ENCODE measurements at places on chromosomes 1 and 21. TPM values are rescaled to one million over a fixed set of nuclear protein-coding genes. Genes with fewer than 3 reads are reported as not detected.

DNA sequence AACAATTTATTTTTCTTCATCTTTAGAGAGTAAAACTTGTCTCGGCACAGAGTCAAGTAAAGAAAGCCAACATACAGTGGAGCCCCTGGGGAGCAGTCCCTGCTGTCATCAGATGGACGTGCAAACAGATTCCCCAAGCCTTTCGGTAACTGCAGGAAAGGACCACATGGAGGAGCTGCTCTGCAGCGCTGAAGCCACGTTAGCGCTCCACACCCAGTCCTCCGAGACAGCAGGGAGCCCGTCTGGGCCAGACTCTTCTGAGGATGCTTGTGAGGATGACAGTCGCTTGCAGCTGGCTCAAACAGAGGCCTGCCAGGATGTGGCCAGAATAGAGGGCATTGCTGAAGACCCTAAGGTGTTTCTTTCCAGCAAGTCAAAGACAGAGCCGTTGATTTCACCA is 77.1 kb upstream of the SCCPDH start:
- H3K4me1 ChIP-seq: no peaks in the 10 kb centered on the region
- H3K4me3 ChIP-seq: no peak overlapping the region
- H3K27ac ChIP-seq: no peak overlapping the region

DNA sequence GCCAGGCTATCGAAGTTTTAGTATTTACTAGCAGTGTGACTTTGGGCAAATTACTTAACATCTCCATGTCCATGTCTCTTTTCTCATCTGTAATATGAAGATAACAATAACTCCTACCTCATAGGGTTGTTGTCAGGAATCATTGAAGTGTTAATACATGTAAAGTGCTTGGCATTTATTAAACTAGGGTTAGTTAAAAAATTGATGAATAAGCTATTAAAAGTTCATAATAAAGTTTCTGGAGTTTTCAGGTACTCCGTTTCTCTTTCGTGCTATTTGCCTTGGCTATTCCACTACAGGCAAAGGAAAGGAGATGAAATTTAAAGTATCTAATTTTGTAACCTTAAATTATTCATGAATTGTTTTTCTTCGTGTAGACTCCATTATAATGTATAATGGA is 16.7 kb downstream of the LRRC8D start:
- H3K4me3 ChIP-seq: no peak overlapping the region
- no peak overlapping the region for H3K27ac ChIP-seq
- no peaks in the 10 kb centered on the region for H3K27me3 ChIP-seq
- H3K4me1 ChIP-seq: peaks cover 36% of the 10 kb centered on the region
- no peak for DNase-seq

GRCh38 chr1:151693057-151693651 is 23.4 kb downstream of the CELF3 start:
- no peak overlapping the region for H3K27ac ChIP-seq
- H3K4me3 ChIP-seq: no peak overlapping the region
- no peaks in the 10 kb centered on the region for H3K4me1 ChIP-seq
- H3K36me3 ChIP-seq: no peaks in the 10 kb centered on the region
- no peak for DNase-seq
- no peaks in the 10 kb centered on the region for H3K27me3 ChIP-seq

GRCh38 chr1:198879711-198880306 is 241.0 kb downstream of the PTPRC start:
- DNase-seq: no peak
- H3K4me1 ChIP-seq: no peaks in the 10 kb centered on the region
- no peaks in the 10 kb centered on the region for H3K36me3 ChIP-seq
- no peaks in the 10 kb centered on the region for H3K27me3 ChIP-seq
- no peak overlapping the region for H3K4me3 ChIP-seq

- no peak overlapping the region for H3K4me3 ChIP-seq
- H3K27me3 ChIP-seq: no peaks in the 10 kb centered on the region
- H3K27ac ChIP-seq: no peak overlapping the region
- no peak for DNase-seq
- H3K36me3 ChIP-seq: no peaks in the 10 kb centered on the region
Measured at GRCh38 chr1:50425376-50426107, 2.3 kb upstream of the DMRTA2 start.

GRCh38 chr1:112296908-112297307 is 99.1 kb upstream of the CTTNBP2NL start:
- H3K27me3 ChIP-seq: no peaks in the 10 kb centered on the region
- no peak for DNase-seq
- H3K27ac ChIP-seq: no peak overlapping the region
- no peaks in the 10 kb centered on the region for H3K4me1 ChIP-seq
- H3K4me3 ChIP-seq: no peak overlapping the region
- no peaks in the 10 kb centered on the region for H3K36me3 ChIP-seq

- DNase-seq: no peak
- H3K4me1 ChIP-seq: no peaks in the 10 kb centered on the region
- H3K27ac ChIP-seq: no peak overlapping the region
- no peak overlapping the region for H3K4me3 ChIP-seq
- H3K36me3 ChIP-seq: no peaks in the 10 kb centered on the region
Measured at GRCh38 chr1:246198115-246198816, 308.8 kb downstream of the SMYD3 start.

DNA sequence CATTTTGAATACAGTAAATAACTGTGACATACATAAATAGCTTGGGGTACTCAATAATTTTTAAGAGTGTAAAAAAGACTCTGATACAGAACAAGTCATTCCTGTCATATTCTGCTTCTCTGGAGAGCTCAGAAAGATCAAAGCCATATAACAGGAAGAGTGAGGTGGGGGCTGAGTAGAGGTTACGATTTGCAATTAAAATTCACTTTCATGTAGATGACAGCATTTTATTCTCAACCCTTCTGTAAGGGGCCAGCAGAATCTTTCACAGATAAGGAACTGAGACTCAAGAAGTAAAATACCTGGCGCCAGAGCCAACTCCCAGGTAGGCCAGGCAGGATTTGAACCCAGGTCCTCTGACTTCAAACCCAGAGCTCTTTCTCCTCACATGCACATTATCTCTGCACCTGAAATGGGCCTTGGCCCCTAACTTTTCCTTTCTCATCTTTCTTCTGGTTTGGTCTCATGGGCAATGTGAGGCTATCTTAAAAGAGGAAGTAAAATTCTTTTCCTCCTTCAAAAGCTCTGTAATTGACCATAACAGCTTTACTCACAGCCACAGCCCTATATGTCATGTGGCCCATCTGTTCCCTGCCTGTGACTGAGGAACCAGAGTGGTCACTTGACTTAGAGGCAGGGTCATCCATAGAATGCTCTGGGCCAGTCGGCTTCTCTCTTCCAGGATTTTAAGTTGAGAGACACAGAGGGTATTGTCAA is 80.9 kb upstream of the SYT6 start:
- DNase-seq: no peak
- no peaks in the 10 kb centered on the region for H3K27me3 ChIP-seq
- no peaks in the 10 kb centered on the region for H3K4me1 ChIP-seq
- H3K27ac ChIP-seq: no peak overlapping the region
- no peaks in the 10 kb centered on the region for H3K36me3 ChIP-seq
- H3K4me3 ChIP-seq: no peak overlapping the region

- no peak for DNase-seq
- H3K27ac ChIP-seq: no peak overlapping the region
- H3K4me3 ChIP-seq: no peak overlapping the region
Measured at GRCh38 chr1:87757676-87758075, 429.0 kb downstream of the LMO4 start.

- H3K27ac ChIP-seq: no peak overlapping the region
- H3K27me3 ChIP-seq: no peaks in the 10 kb centered on the region
- DNase-seq: no peak
- H3K36me3 ChIP-seq: no peaks in the 10 kb centered on the region
- H3K4me1 ChIP-seq: no peaks in the 10 kb centered on the region
- H3K4me3 ChIP-seq: no peak overlapping the region
Measured at GRCh38 chr1:63634471-63634870, 41.3 kb downstream of the PGM1 start.

DNA sequence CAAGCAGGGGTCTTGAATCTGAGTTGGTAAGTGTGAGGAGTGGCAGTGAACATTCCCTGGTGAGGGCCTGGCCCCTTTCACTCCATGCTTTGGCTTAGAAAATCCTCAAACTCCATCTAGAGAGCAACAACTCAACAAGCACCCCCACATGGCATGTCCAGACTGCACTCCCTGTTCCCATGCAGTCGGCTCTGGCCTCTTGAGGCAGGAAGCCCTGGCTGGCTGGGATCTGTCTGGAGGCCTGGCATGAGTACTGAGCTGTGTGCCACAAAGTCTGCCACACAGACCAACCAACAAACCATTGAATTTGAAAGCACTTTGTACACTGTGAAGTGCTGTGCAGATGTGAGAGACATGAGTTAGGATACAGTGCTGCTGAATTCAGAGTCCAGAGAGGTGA is 25.2 kb downstream of the COA7 start:
- no peak for DNase-seq
- H3K27me3 ChIP-seq: no peaks in the 10 kb centered on the region
- no peaks in the 10 kb centered on the region for H3K4me1 ChIP-seq
- H3K36me3 ChIP-seq: no peaks in the 10 kb centered on the region
- H3K27ac ChIP-seq: no peak overlapping the region
- H3K4me3 ChIP-seq: no peak overlapping the region

DNA sequence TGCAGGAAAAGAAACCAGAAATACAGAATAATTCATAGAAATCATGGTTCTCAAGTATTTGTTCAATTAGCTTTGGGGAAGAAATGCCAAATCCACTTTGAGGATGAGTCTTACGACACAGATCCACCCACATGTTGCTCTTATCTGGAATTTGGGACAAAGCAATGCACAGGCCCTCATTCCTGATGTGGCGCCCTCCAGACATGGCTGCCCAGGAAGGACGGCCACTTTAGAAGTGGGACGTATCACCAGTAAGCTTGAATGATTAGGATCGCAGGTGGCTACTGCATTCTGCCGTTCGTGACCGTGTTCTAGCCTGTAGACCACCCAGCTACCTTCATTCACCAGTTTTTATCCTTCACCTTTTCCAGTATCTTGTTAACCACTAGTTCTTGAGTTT is 20.1 kb upstream of the NCMAP start:
- H3K4me1 ChIP-seq: no peaks in the 10 kb centered on the region
- no peak overlapping the region for H3K4me3 ChIP-seq

DNA sequence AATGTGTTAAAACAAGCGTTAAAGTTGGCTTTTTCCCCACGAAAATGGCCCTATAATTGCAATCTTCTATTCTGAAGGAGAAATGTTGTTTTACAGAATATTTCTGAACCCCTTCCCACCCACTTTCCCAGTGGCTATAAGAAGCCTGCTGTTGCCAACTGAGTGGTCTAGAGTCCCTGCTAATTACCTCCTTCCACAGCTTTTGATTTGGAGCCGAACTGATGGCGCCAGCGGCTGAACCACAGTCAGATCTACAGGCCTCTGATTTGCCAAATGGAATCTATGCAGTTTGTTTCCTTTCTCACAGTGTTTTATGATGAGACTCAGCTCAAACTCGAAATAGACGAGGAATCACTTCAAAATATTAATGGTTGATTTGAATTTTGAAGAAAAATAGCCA is 76.0 kb upstream of the C1orf105 start:
- no peak overlapping the region for H3K27ac ChIP-seq
- H3K36me3 ChIP-seq: no peaks in the 10 kb centered on the region
- H3K4me3 ChIP-seq: no peak overlapping the region
- H3K27me3 ChIP-seq: no peaks in the 10 kb centered on the region
- DNase-seq: no peak

DNA sequence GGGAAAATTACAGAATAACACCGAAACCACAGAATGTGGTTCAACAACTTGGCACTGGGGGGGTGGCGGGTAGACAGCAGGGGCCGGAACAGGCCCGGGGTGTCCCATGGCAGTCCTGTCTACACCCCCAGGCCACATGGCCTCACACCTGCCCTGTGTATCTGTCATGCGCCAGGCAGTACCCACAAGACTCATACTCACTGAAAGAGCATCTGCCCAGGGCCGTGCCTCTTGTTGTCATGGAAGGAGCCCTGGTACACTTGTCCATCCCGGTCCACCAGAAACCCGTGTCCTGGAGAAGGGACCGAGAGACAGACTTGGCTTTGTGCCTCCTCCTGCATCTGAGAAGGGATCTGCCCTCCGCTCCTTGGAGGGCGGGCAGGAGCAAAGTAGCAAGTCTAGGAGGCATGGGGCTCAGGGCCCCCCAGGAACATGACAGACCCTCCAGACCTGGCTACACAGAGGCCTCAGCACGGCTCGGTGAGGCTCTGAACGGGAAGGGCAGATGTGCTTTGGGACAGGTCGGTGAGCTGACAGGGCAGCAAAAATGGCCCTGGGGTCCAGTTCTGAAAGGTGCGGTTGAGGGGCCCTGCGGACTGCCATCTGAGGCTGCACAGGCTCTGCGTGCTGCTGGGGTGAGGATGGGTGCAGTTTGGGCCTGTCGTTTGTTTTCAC is 5.6 kb downstream of the MORN1 start:
- DNase-seq: no peak
- no peak overlapping the region for H3K4me3 ChIP-seq
- no peaks in the 10 kb centered on the region for H3K27me3 ChIP-seq
- H3K27ac ChIP-seq: no peak overlapping the region
- no peaks in the 10 kb centered on the region for H3K36me3 ChIP-seq
- peaks cover 18% of the 10 kb centered on the region for H3K4me1 ChIP-seq

DNA sequence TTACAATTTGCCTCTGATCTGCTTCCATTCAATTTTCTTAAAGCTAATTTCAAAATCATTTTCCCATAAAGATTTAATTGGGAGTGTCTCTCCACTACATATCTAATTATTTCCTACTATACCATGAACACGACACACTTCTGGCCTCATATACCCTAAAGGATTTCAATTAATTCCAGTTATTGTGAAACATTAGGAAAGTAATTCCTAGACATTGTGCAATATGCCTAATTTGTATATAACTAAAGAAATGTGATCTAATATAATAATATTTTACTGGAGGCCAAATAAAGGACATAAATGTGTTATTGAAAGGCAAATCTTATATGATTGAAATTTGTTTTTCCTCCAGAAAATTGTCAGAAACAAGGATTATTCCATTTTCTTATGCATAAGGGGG is 727.2 kb upstream of the ADGRL2 start:
- H3K27me3 ChIP-seq: no peaks in the 10 kb centered on the region
- no peak overlapping the region for H3K4me3 ChIP-seq
- no peak for DNase-seq
- H3K36me3 ChIP-seq: no peaks in the 10 kb centered on the region
- no peak overlapping the region for H3K27ac ChIP-seq

DNA sequence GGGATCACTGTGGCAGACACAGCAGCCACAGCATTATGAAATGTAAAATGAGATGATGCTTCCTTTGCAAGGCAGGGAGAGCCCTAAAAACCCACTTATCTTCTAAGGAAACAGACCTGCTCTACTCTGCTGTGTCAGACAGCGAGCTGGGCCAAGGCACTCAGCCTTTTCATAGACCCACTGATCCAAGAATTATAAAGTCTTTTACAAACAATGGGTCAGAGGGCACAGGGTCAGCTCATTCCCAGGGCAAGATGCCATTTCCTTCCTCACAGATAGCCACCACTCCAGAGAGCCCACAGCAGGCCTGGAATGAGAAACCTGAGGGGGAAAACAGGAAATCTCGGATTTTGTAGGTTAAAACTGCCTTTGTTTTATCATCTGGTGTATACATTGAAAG is 42.9 kb downstream of the CASQ2 start:
- H3K4me3 ChIP-seq: no peak overlapping the region
- H3K27ac ChIP-seq: no peak overlapping the region
- peak; percentile 19 for DNase-seq
- H3K4me1 ChIP-seq: peaks cover 7% of the 10 kb centered on the region

IFNLR1 gene
- total RNA-seq: 0.63 TPM

TACSTD2 gene
- total RNA-seq: 0.87 TPM

GCSAML gene
- total RNA-seq: 2.8 TPM

BMP8B gene
- total RNA-seq: 5.5 TPM

SPATA45 gene
- total RNA-seq: 14.3 TPM

ZC3H11A gene
- total RNA-seq: 128 TPM

AMY2A gene
- total RNA-seq: 0.24 TPM

ADGRB2 gene
- total RNA-seq: 15.7 TPM

PLA2G2C gene
- 0.47 TPM for total RNA-seq

MYBPHL gene
- total RNA-seq: 0.99 TPM

MAP10 gene
- 9.1 TPM for total RNA-seq
